ENCODE measurements at places on chromosomes 1 and 21.

DNA sequence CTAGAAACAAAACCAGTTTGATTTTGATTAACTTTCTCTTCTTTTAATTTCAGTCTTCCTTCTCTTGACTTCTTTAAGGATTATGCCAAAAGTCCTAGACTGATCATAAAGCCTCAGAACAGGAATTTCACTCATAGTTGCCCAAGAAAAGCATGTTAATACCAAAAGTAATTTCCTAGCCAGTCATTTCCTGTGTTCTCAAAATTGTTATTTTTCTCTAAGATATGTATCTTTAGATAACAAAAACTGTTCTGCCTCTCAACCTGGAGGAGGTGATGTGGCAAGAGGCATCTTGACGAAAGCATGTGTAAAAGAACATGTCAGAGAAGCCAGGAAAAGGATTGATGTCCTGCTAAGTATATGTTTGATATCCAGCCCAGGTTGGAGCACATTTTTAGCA is 78.0 kb upstream of the IPO9 start:
- DNase-seq, result no peak

DNA sequence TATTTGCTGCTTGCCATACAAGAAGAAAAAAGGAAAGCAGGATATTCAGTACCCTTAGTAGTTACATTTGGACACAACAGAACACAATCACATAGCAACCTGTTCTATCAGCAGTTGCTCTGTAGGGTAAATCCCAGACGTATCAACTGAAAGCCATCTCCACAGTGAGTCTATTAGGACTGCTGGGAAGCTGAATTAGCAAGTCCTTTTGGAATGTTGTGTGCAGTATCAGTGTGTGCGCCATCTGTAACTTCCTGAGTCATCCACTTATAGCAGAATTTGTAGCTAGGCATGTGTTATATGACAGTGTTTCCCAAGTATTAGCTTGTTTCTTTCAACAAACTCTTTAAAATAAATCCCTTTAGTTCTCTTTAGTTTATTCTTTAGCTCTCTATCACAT is 21.3 kb downstream of the CCDC30 start:
- no peak for DNase-seq

DNA sequence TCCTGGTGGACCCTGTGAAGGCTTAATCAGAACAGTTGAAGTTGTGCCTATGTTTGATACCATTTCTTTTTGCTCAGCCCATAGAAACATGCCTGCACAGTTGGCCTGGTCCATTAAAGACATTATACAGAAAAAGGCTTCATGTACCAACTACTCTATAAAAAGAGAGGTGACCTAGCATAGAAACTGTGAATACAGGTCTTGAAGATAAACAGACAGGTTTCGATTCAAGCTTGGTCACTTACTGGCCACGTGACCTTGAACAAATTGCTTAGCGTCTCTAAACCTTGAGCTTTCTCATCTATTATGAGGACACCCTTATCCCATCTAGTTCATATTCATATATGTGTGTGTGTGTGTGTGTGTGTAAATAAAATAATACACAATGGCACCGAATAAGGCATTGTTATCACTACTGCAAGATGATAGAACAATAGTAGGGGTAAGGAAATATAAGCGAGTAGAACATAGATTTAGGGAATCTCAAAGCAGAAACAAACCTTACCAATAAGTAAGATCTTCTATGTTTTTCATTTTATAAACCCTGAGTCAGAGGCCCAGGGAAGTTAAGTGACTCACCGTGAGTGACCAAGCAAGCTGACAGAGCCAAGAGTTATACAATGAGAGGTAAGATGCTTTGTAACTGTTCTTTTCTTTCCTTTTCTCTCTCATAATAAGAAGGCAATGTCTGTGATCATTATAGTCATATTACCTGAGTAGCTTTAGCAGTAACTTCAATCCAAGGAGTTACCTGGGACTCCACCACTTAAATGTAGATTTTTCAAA is 476.8 kb upstream of the DEPDC1 start:
- DNase-seq, result no peak

DNA sequence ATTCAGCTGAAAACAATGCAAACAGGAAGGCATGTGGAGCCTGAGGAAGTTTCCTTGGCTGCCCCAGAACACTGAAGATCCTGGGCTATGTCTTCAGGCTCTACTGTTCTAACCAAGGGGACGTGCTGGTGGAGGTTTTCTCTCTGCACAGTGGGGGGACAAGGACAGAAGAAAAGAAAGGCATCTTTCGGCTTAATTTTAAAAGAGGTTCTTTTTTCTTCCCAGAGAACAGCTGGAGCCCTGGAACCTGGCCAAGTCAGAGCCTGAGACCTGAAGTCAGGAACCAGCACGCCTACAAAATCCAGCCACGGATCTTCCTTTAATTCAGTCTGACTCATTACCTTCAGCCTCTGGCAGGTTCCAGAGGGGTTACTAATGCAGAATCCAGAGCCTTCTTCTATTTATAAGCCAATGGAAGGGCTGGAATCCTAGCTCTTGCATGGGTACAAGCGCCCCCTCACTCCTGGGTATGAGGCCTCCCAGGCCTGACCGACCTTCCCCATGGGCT is 19.8 kb downstream of the CTNNBIP1 start:
- DNase-seq, result peak; percentile 74

- DNase-seq, result no peak
Observed at GRCh38 chr1:183844806-183845205, 39.9 kb downstream of the RGL1 start.

- no peak for DNase-seq
Observed at GRCh38 chr1:113895961-113896360, 8.6 kb upstream of the BCL2L15 start.

GRCh38 chr1:61807606-61808140 is 65.4 kb downstream of the PATJ start:
- DNase-seq, result no peak

DNA sequence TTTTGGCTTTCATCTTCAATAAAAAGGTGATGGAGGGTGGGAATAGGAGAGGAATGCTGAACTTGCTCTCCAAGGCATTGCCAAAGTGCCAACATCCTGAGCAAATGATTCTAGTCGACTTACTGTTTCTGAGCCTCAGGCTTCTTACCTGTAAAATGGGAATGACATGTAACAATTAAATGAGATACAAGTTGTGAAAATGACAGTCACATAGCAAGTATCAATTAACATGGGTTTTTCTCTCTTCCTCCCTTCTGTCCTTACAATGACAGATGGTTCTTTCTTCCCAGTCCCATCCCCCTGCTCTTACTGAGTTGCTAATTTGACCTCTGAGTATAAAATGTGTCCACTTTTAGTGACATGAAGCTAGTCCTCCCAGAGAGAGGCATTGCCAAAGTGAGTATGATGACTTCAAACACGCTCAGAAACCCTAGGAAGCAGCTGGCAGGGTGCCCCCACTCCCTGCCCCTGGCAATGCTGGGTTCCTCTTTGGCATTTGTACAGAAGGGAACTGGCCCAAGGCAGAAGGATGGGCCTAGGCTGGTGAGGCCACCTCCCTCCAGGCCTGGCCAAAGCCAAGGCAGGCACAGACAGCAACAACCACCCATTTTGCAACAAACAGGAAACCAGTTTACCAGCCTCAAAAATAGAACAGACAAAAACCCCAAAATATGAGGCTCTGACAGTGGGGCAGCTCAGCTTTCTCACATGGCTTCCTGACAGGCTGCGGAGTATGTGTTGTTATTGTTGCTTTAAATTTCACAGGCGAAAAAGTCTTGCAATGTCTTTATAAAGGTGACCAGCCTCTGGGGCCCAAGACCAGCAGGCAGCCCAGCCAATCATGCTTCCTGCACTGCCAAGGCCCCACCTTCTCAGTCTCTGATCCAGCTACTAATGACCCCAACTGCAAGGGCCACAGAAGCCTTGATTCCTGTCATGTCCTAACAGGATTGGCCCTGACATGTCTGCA is 115.9 kb downstream of the HIVEP3 start:
- DNase-seq, result peak; percentile 83

- no peak for DNase-seq
Observed at GRCh38 chr1:93079685-93080141, 630 bp downstream of the MTF2 start.

DNA sequence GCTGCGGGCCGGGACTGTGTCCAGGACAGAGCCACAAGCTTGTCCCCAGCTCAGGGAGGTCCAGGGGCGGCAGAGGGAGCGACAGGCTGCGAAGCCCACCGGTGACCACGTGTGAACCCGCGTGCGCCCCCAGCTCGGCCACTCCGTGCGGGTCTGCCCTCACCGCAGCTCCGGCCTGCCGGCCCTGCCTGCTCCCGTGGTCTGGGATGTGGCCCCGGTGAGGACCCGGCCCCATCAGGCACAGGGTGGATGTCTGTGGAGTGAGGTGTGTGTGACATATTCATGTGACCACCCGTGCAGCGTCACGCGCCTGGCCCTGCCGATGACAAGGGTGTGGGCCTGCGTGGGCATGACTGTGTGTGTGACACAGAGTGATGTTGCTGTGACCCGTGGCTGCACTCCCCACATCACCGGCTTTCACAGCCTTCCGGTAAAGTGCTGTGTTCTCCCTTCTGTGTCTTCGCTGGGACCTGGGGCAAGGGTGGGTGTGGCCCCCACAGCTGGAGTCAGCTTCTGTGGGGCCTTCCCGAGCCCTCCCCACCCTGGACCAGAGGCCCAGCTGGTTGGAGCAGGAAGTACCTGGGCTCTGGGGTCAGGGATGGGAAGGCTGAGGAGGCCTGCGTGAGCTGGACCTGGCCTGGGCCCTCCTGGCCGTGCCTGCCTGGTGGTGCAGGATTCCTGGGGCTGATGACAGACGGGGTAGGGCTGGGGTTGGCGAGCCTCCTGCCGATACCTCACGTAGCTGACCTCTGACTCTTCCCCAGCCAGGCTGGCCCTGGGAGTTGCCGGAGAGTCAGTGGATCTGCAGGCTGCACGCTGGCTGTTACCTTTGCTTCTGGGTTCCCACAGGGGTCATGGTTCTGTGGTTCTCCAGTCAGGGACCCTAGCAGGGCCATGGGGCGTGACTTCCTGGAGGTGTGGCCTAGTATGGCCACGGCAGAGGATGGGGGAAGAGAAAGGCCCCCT is 4.1 kb downstream of the RNF223 start:
- DNase-seq, result no peak

DNA sequence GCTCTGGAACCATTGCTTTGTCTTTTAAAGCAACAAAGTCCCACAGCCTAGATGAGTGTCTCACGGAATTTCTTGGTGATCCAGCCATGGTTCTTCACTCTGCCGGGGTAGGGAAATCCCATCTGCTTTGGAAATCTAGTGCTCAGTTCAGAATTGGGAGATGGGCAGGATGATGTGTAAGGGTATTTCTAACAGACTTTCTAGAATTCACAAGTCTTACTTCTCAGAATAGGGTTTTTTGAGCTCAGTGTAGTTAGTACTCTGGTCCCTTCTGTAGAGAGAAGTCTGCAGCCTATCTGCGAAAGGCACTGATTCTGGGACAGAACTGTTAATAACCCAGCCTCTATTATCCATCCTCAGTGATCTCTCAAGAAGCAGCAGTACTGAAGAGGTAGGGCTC is 25.3 kb downstream of the GABPA start:
- DNase-seq, result no peak

DNA sequence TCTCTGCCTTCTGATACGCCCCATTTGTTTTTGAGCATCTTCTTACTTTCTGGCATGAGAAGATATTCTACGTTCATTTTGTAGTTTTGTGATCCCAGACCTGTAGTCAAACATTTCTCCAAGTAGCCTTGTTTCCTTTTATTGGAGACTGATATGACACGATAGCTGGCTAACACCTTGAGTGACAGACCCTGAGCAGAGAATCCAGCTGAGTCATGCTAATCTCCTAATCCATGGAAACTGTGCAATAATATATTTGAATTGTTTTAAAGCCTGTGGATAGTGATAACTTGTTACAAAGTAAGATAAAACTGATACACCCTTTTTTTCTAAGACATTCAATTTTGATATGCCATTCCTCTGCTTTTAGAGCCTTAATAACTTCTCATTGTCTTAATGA is 1.2 kb upstream of the IFI44L start:
- DNase-seq, result no peak

- no peak for DNase-seq
Observed at GRCh38 chr21:46095814-46096595, 1.9 kb upstream of the COL6A2 start.

- DNase-seq, result no peak
Observed at GRCh38 chr21:43206231-43207042, 37.6 kb downstream of the CRYAA start.

DNA sequence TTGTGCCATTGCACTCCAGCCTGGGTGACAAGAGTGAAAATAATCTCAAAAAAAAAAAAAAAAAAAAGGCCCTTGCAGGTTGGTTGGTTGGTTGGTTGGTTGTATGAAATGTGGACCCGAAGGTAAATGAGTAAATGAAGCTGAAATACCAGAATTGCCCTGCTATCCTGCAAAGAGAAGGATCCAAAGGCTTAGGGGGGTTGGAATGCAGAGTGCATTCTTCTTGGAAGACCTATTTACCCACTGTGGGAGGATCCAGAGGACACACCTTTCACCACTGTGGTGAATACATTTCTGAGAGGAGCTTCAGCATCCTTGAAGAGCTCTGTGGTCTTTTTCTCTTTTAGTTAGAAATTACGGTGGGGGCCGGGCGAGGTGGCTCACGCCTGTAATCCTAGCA is 28.7 kb upstream of the EIF4G3 start:
- DNase-seq, result no peak

DNA sequence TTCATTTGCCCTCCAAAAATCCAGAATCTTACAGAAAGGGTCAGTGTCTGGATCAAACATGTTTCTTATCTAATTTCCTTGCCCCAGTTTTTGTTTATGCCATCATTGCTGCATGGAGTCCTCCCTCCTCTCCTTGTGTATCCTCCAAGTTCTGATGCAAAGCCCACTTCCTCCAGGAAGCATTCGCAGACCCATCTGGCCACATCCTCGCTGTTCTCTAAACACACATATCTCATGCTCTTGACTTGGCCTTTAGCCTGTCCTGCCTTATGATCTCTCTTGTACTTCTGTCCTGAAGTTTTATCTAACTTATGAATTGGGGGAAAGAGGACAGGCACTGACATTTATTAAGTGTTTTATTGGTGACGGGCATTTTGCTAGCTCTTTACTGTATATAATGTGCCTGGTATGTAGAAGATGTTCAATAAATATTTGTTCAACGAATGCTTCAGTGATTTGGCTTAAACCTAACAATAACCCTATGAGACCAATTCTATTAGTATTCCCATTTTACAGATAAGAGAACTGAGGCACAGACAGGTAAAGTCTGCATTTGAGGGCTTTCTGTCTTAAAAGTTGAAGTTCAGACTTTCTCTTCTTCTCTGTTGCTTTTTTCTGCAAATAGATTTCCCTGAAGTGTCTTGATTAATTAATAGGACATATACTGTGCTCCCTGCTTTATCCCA is 19.2 kb upstream of the ID3 start:
- DNase-seq, result no peak

GRCh38 chr1:203669739-203670138 is 43.1 kb downstream of the ATP2B4 start:
- DNase-seq, result no peak

- DNase-seq, result no peak
Observed at GRCh38 chr21:35540950-35541638, 492.0 kb upstream of the RUNX1 start.

GRCh38 chr1:224621813-224622682 is 5.9 kb downstream of the CNIH3 start:
- DNase-seq, result no peak

Measured in left ventricle myocardium superior (tissue), 1 donor.